Stimulated activated CD8-positive, alpha-beta memory T cell treated with anti-CD3 and anti-CD28 coated beads, Interleukin-2, amount 100 ng/mL, for 1 hour (primary cell): ENCODE measurements at places on chromosomes 3 and 15.

GRCh38 chr15:60379185-60379524 lies 18.6 kb downstream of the ANXA2 start:
- no peak for DNase-seq

GRCh38 chr15:66702787-66703539 lies 927 bp downstream of the SMAD6 start:
- DNase-seq, result no peak

DNA sequence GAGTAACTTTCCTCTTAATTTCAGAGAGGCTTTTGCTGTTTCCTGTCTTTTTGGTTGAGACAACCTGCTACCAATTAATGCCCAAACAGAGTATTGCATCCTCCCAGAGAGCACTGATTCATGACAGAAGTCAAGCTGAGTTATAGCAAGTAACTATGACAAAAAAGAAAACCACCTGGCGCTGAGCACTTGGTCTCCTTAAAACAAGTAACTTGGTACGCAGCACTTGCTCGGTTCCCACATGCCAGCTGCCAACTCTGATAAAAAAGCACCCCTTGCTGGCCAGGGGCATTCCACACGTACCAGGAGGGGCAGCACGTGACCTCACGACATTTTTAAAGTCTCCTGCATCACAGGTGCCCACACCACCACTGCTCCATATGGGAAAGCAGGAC lies 13.5 kb upstream of the MYO5C start:
- no peak for DNase-seq

GRCh38 chr3:54515441-54516213 lies 393.3 kb downstream of the CACNA2D3 start:
- DNase-seq, result no peak

- DNase-seq, result no peak
Measured at GRCh38 chr3:106643684-106644161, 733.5 kb upstream of the CCDC54 start.
